ENCODE measurements at places on chromosomes 4 and X.

- no peak for DNase-seq
Measured at GRCh38 chr4:119477412-119478053, 151.1 kb downstream of the PDE5A start.

DNA sequence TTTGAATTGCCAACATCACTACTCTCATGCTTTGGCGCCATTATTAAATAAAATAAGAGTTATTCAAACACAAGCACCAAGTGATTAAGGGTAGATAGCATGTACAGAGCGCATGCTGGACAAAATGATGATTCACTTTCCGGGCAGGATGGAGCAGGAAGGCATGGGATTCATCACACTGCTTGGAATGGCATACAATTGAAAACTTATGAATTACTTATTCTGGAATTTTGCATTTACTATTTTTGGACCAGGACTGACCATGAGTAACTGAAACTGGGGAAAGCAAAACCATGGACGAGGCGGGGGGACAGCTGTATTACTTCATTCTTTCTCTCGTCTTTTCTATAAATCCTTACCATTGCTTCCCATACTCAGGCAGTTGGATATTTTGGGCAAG, 28.5 kb upstream of the FGF5 start:
- no peak for DNase-seq

DNA sequence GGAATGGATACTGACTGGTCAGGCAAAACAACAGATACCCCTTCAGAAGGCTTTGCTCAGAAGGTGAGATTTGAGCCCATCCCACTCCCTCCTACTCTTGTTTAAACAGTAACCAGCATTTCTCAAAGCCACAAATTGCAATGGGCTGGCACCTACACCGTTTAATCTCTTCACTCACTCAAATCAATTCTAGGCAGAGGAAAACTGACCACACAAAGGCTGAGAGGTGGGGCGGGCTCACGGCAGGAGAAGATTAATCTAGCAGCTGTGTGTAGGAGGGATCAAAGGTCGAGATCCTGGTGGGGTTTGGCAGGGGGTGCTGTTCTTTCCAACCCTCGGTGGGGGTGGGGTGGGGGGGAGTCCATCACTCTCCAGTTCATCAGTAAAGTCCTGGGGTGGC, 622.4 kb downstream of the BCOR start:
- no peak for DNase-seq

DNA sequence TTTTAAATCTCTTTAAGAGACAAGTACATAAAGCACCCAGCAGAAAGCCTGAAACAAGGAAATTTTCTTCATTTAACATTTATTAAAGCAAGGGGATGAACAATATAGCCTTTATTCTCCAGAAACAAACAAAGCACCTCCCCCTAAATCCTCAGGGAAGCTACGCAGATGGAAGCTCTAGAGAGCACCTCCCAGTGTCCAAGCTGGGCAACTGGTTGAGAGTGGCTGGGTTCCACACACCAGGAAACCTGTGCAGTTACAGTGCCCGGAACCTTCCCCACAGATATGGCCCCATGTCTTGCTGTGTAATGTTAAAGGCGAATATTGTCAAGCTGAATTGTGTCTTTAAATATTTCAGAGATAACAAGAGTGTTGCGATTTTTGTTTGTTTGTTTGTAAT, 8.9 kb upstream of the TRIML1 start:
- DNase-seq: no peak

GRCh38 chrX:101252634-101253033, 33.0 kb downstream of the DRP2 start:
- no peak for DNase-seq

GRCh38 chr4:42716996-42717395, 60.1 kb upstream of the ATP8A1 start:
- no peak for DNase-seq

GRCh38 chrX:148601034-148601433, 100.6 kb downstream of the AFF2 start:
- DNase-seq: no peak

DNA sequence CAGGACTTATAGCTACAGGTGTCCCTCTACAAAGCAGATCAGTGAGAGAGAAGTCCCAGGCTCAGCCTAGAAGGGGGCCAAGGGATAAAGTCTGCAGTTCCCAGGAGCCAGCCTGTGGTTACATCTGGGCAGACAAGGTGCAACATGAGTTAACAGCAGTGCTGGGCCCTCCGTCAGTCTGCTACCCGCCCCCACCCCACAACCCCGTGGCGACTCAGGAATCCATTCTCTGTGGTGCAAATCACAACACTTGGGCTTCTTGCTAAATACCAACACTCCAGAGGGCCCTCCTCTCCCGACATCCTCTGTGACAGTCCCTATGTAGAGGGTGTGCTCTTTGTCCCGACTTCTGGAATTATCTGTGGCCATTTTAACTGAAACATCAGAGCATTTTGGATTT, 13.8 kb downstream of the GPM6B start:
- no peak for DNase-seq

DNA sequence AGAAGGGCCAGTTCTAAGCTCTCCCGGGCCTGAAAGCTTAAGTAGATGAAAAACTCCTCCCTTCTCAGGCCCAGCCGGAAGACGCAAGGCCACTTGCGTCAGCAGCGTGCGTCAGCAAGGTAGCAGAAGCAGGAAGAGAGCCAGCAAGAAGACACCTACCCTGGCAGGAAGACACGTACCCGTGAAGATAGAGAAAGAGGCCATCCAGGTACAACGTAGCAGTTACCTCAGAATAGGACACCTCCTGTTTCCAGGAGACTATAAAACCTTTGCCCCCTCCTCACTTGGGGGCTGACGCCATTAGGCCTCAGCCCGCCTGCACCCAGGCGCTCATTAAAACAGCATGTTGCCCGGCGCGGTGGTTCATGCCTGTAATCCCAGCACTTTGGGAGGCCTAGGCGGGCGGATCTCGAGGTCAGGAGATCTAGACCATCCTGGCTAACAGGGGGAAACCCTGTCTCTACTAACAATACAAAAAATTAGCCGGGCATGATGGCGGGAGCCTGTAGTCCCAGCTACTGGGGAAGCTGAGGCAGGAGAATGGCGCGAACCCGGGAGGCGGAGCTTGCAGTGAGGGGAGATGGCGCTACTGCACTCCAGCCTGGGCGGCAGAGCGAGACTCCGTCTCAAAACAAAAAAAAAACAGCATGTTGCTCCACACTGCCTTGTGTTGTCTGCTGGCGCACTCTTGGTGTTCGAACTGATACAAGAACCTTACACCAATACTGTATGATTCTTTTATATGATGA, 242.7 kb upstream of the NWD2 start:
- no peak for DNase-seq

DNA sequence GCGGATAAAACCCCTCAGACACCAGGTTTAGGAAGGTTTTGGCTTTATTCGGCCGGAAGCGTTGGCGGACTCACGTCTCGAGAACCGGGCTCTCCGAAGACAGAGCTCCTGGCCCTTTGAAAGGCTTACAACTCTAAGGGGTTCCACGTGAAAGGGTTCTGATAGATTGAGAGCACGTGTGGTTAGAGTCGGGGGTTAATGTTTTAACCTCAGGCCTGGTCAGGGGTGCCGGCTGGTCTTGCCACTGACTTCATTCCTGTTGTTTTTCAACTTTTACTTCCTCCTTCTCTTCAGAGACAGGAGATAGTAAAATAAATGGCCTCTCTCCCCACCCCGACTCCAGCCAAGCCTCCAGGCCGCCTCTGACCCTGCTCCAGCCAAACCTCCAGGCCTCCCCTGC, 4.7 kb upstream of the ASMT start:
- DNase-seq: peak; percentile 23

DNA sequence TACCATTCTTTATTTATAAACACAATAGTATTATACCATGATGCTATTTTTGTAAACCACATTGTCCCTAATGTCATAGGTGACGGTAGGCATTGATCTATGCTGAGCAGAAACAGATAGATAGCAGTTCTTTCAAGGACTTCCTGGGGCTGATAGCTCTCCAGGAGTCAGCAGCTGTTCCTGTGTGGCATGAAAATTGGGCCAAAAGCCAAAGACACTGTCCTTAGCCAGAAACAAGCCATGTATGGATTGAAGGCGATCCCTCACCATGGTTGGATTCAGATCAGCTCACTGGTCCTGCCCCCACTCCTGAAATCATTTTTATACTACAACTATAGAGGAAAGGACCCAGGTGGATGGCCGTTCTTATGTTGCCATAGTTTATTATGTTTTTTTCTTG, 53.6 kb downstream of the DDX60 start:
- DNase-seq: no peak
